HTR-8/SVneo (cell line): ENCODE measurements at places on chromosomes 5 and 9.
A peak's percentile ranks its signal among the peaks of the same experiment; 100 is the strongest.

GRCh38 chr5:126461838-126462237 is 38.6 kb downstream of the GRAMD2B start:
- DNase-seq, result no peak

DNA sequence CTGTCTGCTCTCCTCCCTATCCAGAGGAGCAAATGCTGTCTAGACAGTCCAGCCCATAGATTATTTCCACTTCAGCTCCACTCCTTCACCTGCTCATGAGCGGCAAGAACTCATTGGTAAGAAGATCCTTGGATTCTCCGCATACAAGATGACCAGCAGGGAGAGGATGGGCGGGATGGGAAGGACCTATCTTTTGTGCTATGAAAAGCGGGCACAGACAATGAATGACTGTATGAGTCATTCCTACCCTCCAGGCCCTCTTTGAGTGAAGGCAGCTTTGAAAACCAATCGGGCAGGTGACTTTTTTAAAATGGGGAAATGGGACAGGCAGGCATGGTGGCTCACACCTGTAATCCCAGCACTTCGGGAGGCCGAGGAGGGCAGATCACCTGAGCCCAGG is 49.4 kb downstream of the SMIM23 start:
- DNase-seq, result no peak

DNA sequence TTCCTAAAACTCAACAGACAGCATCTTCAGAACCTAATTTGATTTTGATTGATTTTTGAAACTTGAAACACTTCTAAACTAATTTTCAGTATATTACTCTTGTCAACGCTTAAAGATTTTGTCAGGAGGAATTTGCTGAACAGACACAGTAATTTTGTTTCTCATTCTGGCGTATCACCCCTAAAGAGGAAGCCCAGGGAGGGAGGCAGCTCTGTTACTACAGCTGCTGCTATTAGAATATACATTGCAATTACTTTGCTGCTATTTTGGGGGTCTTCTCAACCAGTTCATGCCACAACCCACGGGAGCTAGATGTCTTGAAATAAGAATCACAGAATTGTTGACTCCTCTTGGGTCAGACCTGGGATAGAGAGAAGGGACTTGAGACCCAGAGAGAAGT is 122.6 kb downstream of the TLR4 start:
- no peak for DNase-seq

GRCh38 chr5:126648471-126648870 is 47.7 kb downstream of the PHAX start:
- DNase-seq, result no peak

GRCh38 chr5:166671811-166672210 is 1619.6 kb upstream of the WWC1 start:
- peak; percentile 9 for DNase-seq

DNA sequence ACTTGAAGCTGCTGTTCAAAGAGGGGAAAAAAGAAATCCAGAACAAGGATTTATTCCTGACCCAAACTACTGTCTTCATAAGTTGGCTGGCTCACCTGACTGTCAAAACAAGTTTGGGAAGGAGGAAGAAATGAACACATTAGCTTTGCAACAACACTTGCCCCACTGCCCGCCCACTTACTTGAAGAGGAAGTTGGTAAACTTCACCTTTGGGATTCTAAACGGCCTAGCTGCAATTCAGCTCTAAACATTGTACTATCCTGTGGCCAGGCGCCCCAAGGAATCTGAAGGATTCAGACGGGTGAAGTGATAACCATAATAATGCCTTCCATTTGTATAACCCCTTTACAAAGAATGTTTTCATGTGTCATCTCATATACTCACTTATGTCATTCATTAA is 199.4 kb downstream of the ARRDC3 start:
- no peak for DNase-seq

- no peak for DNase-seq
Observed at GRCh38 chr9:132637351-132637750, 32.4 kb downstream of the DDX31 start.

GRCh38 chr5:132661231-132662003 is 3.4 kb downstream of the IL13 start:
- no peak for DNase-seq

- no peak for DNase-seq
Observed at GRCh38 chr9:18821788-18822187, 211.2 kb downstream of the SAXO1 start.

- no peak for DNase-seq
Observed at GRCh38 chr5:172719211-172719610, 51.8 kb downstream of the DUSP1 start.

DNA sequence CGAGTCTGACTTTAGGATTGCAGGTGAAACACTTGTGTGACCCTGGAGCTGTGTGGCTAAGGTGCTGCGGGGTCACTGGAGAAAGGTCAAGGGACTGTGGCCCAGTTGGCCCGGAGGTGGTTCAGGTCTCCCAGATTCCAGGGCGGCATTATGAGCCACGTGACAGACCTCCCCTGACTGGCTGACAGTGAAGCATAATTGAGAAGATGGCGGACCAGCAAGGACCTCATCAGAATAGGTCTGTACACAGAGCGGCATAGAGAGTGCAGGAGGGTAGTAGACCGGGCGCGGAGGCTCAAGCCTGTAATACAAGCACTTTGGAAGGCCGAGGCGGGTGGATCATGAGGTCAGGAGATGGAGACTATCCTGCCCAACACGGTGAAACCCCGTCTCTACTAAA is 815 bp upstream of the ODF2 start:
- no peak for DNase-seq

DNA sequence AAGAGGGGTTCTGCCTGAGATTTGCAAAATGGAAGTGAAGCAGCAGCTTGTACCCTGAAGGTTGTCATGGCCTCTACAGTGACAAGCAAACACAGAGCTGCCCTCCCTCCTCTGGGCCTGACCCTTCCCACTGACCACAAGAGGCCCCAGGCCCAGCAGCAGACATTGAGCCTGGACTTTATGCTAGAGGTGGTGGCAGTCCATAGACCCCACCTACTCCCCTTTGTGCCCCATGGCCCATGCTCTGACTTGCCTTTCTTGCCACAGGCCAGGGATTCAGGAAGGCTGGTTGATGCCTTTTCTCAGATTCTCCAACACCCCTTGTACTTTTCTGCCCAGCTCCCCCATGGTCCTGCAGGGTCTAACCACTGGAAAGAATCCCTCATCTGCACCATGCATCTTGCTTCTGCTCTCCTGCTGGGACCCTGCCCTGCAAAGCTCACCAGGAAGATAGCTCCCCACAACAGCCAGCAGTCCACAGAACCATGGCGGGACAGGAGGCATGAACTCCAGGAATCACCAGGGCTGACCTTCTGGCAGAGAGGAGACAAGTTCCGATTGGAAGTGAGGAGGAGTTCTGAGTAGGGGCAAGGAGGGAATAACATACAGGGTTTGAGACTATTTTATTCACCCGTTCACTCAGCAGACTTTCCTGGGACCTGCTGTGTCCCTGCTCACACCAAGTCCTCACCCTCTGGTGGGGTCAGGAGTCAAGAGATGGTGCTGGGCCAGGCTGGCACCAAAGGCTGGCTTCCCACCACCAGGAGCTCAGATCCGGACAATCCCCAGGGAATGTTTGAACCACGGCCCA is 263.8 kb downstream of the SYK start:
- no peak for DNase-seq

GRCh38 chr9:114382699-114383520 is 4.9 kb downstream of the AKNA start:
- no peak for DNase-seq

GRCh38 chr5:169860585-169860984 is 119.7 kb downstream of the INSYN2B start:
- DNase-seq, result no peak

DNA sequence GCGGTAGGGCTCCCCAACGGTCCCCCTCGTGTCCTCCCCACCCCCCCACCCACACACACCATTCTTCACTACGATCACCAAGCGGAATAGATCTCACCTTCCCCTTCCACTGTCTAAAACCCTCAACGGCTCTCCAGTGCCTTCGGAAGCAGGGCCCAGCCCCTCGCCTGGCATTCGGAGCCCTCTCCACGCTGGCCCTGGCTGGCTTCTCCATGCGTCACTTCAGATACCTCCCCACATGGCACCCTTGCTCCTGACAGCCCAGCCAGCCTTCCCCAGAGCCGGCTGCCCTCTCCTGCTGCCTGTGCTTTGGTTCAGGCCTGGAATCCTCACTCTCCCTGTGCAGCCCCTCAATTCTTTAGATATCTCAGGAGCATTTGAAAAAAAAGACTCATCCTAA is 126.6 kb downstream of the ZNF354C start:
- DNase-seq, result no peak

GRCh38 chr5:14229734-14230133 is 86.6 kb downstream of the TRIO start:
- DNase-seq, result no peak

DNA sequence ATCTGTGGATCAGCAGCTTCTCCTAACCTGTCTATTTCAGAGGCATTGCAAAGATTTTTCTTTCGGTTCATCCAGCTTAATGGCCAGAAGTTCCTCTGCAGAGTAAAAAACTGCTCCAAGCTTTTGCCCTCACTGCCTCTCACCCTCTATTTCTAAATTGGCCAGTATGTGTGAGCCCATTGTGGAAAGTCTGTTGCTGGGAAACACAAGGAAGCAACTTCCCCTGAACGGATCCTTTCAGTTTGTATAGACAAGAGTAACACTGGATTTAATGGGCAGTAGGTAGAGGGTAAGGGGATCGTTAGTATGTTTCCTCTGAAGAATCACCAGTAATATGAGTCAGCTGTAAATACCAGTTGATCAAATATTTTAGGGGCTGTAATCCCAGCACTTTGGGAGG is 7.2 kb downstream of the THBS4 start:
- no peak for DNase-seq

GRCh38 chr9:136902259-136902821 is 16.0 kb downstream of the TRAF2 start:
- no peak for DNase-seq

DNA sequence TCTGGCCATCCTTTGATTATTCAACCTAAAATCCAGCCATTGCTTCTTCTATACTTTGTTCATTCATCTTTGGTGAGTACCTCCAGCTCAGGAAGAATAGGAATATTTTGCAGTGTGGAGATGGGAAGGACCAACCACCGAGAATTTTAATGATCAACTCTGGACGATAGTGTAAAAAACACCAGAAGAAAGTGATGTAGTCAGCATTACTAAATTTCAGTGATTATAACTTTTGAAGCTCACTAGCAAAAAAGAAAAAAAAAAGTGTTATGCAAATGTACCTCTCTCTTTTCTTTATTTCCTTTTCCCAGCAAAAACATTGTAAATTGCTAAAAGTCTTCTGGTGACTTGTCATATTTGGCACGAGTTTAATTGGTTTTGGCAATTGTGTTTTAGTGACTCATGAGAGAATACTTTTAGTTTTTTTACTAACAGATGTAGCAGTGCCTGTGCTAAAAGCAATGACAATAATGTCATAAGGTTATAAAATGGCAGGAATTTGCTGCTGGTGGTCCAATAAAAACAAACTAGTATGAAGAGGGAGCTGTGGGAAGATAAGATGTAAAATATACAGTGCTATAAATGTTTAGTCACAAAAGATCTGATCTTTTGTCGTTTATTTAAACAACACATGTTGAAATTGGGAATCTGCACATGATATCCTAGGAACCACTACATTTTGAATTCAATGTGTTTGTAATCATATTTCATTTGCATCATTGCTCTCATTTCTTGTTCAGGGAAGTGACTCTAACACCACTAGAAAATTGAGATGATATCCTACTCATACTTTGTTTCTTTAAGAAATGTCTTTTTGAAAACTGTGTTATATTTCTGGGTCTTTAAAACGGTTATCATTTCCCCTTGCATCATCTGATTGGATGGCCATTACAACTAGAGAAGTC is 81.3 kb upstream of the ERCC6L2 start:
- DNase-seq, result peak; percentile 46

DNA sequence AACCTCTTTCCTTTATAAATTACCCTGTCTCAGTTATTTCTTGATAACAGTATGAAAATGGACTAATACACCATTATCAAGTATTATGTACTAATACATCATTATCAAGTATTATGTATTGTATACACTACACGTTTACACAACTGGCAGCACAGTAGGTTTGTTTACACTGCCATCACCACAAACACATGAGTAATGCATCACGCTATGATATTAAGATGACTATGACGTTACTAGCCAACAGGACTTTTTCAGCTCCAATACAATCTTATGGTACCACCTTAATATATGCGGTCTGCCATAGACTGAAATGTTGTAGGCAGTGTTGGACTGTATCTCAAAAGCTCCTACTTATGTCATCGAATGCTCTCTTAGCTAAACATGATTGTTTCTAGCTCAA is 28.2 kb downstream of the PRELID2 start:
- no peak for DNase-seq

DNA sequence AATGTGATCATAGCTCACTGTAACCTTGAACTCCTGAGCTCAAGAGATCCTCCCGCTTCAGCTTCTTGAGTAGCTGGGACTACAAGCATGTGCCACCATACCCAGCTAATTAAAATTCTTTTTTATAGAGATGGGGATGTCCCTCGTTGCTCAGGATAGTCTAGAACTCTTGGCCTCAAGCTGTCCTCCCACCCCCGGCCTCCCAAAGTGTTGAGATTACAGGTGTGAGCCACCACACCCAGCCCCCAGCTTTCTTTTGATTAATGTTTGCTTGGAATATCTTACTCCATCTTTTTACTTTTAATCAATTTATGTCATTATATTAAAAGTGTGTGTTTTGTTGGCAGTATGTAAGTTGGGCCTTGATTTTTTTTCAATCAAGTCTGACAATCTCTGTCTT is 59.4 kb upstream of the EXOC3 start:
- DNase-seq, result no peak

- DNase-seq, result no peak
Observed at GRCh38 chr5:79191457-79191856, 44.5 kb upstream of the JMY start.

- no peak for DNase-seq
Observed at GRCh38 chr9:38421498-38422211, 2.6 kb downstream of the IGFBPL1 start.

GRCh38 chr5:29247346-29248028 is 1946.0 kb upstream of the CDH6 start:
- no peak for DNase-seq

DNA sequence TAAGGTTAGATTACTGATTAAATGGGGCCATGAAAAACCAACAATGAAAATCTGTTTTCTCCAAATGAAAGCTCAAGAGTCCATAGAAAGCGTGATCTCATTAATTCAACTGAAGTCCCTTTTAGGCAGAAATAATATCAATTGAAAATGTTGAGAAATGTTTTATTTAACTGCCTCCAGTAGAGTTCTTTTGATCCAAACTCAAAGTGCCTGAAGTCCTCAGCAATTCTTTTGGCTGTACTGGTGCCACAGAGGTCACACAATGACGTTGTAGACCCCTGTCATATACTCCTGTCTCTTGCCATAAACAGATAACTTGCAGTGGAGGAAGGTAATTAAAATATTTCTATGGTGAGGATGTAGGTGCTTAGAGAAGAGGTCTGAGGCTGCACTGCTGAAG is 1420.5 kb downstream of the CDH12 start:
- no peak for DNase-seq

GRCh38 chr9:98031169-98031568 is 25.4 kb upstream of the NANS start:
- no peak for DNase-seq

- DNase-seq, result no peak
Observed at GRCh38 chr5:168216989-168217388, 74.5 kb upstream of the WWC1 start.

- DNase-seq, result no peak
Observed at GRCh38 chr5:40675396-40676133, 4.2 kb upstream of the PTGER4 start.
